NCI-H2029 (cell line): ENCODE measurements at places on chromosomes 1 and 21.
A peak's percentile ranks its signal among the peaks of the same experiment; 100 is the strongest.

GRCh38 chr21:45109831-45110492 is 35.6 kb downstream of the ADARB1 start:
- no peak for DNase-seq

DNA sequence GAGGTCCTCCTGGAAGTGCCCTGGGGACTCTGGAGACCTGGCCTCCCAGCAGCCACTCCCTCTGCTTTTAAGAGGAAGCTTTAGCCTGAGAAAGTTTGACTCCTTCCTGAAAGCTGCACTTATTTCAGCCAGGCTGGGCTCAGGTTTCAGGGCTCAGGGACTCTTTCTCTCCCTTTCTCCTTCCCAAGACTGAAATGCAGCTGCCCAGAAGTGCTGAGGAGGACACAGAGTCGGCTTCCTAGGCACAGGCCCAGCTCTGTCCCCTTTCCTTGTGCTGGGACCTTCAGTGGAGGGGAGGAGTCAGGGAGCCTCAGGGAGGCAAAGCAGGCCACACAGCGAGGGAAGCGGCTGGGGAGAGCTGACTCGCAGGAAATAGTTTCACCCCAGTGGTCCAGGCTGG is 137.3 kb downstream of the NAV1 start:
- DNase-seq = no peak

GRCh38 chr1:231668826-231669225 is 42.2 kb downstream of the DISC1 start:
- DNase-seq = no peak

DNA sequence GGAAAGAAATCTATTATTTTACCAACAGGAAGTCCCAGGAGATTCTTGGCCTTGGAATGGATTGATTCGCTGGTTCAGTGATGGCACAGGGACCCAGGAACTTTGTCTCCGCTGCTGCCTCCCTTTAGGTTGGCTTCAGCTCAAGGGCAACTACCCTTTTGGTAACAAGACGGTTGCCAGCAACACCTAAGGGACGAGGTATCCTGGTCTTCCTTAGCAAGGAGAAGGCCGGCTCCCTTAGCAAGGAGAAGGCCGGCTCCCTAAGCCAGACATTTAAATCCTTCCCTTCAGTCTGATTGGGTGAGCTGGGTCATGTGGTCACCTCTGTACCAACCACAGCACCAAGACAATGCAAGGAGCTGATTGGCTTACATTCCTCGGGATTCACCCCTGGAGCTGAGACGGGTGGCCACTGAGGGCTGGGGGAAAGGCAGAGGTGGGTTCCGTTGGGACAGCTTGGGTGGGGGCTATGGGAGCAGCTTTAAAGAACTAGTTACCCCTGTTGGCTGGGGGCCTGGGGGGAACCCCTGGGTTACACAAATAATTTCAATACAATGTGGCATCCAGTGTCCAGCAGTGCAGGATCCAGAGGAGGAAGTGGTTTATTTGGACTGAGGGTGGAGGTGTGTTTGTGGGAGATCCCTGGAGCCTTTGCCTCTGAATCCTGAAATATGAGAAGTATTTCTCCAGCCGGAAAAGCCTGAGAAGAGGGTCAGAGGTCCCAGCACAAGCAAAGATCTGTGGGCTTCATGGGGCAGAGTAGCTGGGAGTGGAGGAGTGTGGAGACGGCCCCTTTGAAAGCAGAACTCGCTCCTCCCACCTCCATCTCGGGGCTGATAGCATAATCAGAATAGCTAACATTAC is 20.7 kb upstream of the CLIC4 start:
- peak; percentile 72 for DNase-seq

DNA sequence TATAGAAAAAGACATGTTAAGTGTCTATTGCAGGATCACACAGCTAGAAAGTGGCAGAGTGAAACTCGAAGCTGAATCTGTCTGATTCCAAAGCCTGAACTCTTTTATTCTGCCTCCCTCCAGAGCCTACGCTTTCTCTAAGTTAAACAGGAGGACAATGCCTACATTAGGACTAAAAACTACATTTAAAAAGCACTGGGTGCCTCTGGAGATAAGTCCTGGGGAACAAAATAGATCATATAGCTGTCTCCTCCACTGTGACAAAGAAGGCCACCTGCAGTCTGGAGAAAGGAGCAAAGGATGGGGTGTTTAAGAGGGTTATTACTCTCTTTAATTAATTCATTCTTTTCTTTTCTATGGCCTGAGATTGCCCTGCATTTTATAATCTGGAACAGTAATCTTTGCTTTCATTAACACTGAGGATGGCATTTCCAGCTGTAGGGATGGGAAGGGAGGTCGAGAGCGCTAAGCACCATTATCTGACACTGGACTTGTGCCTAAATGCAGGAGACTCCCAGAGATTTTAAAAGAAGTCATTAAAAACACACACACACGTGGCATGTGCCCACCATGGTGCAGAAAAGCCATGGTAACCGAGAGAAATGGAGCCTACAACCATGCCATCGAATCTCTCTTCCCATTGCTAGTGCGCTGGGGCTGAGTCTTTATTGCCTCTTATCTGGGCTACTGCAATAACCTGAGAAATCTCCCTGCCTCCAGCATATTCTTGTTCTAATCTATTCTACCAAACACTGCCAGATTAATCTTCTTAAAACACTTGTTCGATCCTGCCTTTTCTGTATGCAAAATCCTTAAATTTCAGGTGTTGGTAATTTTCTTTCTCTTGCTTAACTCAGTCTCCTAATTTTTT is 92.2 kb downstream of the PLXNA2 start:
- no peak for DNase-seq
